ENCODE measurements at places on chromosomes 6 and 20.

DNA sequence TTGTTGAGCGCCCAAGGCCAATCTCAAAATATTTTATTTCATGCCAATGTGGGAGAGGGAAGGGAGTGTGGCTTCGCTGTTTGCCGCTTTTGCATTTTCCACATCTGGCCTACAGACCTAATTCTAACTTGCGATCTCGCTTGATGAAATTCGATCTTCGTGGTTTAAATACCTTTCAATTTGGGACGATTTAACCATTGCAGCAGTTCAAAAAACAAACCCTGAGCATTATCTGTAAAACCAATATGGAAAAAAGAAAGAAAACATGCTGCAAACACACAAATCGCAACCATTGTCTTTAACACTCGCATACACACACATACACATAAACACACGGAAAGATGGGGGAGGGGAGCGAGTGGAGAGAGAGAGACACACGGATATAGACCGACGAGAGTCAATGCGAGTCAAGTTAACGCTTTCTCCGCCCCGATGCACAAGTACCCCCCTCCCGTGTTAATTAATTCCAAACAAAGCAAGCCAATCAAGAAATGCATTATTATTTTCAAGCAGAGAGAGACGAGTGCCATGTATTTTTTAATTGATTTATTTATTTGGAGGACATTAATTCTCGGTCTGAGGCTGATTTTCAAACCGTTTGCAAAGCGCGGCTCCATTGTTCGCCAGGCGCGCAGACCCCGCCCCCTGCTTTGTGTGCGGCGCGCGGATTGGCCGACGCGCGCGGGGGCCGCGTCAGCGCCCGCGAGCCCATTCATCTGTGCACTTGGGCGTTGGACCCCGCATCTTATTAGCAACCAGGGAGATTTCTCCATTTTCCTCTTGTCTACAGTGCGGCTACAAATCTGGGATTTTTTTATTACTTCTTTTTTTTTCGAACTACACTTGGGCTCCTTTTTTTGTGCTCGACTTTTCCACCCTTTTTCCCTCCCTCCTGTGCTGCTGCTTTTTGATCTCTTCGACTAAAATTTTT lies at the start of gene MARCKS:
Gene MARCKS, plus strand, starts transcription at position 721 of the 931 bp plus-strand sequence. CDS start 401 bp downstream, outside the sequence.
- DNase-seq, result peak; percentile 63

GRCh38 chr20:10061641-10062040 lies 26.9 kb downstream of the ANKEF1 start:
- no peak for DNase-seq

DNA sequence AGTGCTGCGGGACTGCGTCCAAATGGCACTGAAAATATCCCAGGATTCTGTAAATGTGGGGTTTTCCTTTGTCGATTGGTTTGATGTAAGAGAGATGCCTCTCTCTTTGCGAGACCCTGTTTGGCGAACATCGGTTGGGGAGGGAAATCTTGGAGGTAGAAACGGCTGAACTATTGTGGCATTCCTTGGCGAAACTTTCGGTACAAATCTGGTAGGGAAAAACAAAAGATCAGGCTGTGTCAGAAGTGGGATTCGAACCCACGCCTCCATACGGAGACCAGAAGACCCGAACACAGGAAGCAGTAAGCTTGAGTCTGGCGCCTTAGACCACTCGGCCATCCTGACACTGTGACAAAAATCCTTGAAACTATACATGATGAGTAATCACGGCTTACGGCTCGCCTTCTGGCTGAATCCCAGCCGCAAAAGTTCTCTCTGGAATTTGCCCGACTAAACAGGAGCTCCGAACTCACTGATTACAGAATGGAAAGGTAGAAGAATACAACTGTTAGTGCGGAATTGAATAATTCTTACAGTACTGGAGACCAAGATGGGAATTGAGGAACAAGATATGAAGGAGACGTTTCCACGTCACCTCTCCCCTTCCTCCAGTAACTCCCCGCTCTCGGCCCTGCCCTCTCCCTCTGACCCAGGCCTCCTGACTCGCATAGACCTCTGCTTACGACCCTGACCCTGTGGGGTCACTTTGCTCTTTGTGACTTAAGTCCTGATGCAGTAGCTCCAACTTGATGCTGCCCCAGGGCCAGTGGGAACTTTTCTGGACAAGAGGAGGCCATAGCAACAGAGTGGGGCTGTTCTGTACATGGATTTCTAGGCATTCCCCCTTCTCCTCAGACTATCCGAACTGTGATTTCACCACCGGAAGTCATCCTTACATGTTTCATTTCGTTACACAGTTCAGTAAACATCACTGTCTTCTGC lies 132.8 kb upstream of the ZNF184 start:
- peak; percentile 43 for DNase-seq

- DNase-seq, result no peak
These were observed 71.5 kb downstream of the RTN4IP1 start for GRCh38 chr6:106557837-106558236.

- DNase-seq, result no peak
These were observed at the start of gene SEL1L2 for GRCh38 chr20:13990465-13990864. TSS of gene SEL1L2 (minus strand) at chr20:13990614. CDS start at chr20:13990534, 80 bp downstream.

- no peak for DNase-seq
These were observed 36.4 kb upstream of the SLC17A4 start for GRCh38 chr6:25717866-25718740.

- DNase-seq, result no peak
These were observed 263.5 kb upstream of the TAB2 start for GRCh38 chr6:149053848-149054558.

DNA sequence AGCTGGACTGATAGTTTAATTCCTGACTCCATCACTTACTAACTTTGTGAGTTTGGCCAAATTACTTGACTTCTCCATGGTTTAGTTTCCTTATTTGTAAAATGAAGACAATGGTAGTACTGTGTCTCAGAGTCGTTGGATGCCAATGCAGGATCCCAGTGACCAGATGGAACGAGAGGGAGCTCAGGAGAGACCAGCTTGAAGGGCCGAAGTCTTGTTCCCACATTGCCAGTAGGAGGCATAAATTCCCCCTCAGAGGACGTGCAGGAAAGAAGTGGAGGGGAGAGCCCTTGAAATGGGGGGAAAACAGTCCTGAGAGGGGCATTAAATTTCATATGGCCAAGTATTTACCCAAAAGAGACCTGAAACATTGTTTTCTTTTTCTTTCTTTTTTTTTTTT lies 2.1 kb upstream of the MUC22 start:
- no peak for DNase-seq

DNA sequence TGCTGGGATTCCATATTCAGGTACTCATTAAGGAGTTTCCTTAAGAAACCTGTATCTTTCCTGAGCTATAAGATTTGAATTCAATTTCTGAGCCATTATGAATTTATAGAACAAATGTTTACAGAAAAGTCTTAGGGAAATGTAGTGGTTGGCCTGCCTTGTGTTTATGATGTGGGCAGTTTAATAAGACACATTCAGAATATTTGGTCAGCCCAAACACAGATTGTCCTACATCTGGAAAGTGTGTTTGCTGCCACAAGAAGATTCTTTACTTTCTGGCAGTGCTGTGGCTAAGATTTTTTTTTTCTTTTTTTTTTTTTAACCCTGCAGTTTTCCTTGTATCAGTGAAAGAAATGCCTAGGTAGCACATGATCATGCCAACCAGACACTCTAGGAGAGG lies 15.2 kb downstream of the TBX18 start:
- DNase-seq, result no peak

GRCh38 chr6:92376691-92377090 lies 1042.7 kb downstream of the EPHA7 start:
- DNase-seq, result no peak

DNA sequence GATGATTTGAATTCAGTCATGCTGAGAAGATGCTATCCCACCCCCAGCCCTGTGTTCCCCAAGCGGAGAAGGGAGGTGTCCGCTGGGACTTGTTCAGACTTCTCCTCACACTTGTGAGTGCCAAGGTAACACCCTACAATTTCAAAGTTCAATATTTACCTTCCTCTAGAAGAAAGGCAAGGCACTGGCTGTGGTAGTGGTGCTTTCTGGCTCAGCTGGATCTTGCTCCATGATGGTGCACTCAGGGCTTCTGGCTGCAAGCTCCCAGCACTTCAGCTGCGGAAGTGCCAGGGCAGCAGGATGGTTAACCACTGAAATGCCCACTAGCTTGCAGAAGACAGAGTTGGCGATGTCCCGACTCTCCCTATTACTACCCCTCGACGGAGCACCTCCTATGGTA lies 135.4 kb downstream of the MTFR2 start:
- no peak for DNase-seq

GRCh38 chr6:152368751-152369624 lies 268.2 kb downstream of the SYNE1 start:
- no peak for DNase-seq

GRCh38 chr6:35165630-35166071 lies 24.5 kb upstream of the TCP11 start:
- DNase-seq, result no peak

- peak; percentile 39 for DNase-seq
These were observed 141.2 kb downstream of the JARID2 start for GRCh38 chr6:15387118-15387517.

DNA sequence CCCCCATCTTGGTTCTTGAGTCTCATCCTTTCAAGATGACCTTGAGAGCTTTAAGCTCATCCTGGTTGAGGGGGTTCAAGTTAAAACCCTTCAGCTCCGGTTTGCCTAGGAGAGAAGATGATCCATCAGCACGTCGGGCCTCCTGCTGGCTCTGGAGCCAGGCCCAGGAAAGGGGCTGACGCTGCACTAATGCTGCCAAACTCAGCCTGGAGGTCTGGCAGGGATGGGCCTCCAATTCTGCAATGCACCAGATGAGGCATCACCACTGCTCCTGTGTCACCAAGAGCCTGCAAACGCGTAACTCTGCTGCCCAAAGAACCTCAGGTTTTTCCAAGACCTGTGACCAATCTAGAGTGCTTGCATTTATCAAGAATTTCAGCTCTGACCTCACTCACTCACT lies 6.1 kb downstream of the PDRG1 start:
- DNase-seq, result no peak

DNA sequence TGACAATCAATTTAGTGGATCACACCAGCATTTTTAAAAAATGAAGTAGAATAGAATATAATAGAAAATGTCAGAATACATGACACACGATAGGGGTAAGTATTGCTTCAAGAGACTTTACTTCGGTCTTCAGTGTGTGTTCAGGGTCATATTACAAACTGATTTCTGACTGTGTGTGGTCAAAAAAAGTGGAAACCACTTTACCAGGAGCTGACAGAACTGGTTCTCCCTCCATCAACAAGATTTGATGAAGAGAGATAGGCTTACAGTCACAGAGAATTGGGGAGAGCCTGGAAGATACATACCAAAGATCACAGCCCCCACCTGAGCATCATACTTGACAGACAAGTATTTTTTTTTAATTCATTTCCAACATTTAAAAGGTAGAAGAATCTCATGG lies 21.7 kb downstream of the ARMC2 start:
- DNase-seq, result no peak

DNA sequence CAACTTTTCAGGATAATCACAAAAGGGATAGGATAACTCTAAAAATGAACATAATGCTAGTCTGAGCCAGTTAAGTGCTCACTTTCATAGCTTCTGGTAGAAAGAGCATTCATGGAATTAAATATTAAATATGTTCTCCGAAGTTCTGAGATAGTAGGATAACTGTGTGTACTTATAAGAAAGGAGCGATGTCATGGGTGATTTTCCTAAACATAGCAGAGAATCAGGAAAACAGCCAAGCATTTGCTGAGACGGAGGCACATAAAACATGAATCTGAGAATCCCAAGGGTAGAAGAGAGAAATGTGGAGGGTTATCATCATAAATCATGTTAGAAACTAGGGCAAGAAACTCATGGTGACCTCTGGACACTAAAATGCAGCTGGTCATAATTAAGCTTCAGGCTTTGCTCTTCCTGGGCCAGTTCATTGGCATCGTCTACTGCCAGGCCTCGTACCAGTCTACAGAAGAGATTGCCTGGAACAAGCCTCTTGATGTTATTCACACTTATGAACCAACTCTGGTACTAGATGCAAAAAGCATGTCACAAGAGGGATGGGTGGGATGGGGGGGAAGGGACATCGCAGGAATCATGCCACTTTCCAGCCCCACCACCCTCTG lies 436.6 kb downstream of the PRKN start:
- DNase-seq, result no peak

DNA sequence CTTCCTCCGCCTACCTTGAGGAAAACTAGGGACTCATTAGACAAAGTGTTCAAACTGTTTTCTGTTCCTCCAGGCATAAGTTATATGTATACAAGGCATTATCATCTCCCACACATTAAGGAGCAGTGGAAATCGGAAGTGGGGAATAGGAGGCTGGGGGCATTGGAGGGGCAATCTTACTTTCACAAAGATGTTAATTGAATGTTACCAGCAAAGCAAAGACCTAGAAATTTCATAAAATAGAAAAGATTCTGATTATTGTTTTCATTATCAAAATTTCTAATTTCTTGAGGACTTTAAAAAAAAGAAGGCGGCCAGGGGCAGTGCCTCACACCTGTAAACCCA lies 501.7 kb upstream of the JARID2 start:
- DNase-seq, result no peak

- peak; percentile 25 for DNase-seq
These were observed 87.5 kb downstream of the ZFP64 start for GRCh38 chr20:52103913-52104545.

- no peak for DNase-seq
These were observed 124.6 kb upstream of the CDH4 start for GRCh38 chr20:61127311-61128039.

DNA sequence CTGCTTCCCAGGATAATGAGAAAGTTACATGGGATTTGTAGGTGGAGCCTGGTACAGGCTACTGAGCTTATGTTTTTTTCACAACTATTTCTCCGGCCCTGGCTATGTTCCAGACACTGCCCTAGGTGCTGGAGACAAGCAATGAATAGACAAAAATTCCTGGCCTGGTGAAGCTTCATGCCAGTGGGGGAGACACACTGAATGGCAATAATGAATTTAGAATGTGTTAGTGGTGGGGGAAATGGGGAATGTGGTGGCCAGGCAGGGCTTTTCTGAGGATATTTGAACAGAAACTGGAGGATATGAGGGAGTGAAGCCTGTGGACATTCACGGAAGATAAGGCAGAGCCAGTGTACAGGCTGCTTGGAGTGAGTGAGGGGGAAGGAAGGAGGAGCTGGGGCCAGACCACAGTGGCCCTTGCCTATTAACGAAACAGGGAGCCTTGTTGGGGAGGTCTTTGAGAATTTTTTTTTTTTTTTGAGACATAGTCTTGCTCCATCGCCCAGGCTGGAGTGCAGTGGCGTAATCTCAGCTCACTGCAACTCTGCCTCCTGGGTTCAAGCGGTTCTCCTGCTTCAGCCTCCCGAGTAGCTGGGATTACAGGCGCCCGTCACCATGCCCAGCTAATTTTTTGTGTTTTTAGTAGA lies 6.6 kb downstream of the FOXS1 start:
- no peak for DNase-seq

- DNase-seq, result no peak
These were observed 41.7 kb downstream of the AKIRIN2 start for GRCh38 chr6:87660226-87660911.

- DNase-seq, result no peak
These were observed 10.5 kb downstream of the SNX3 start for GRCh38 chr6:108250240-108250866.

- DNase-seq, result no peak
These were observed 18.2 kb upstream of the LAMP5 start for GRCh38 chr20:9496155-9496554.

Data from stimulated activated CD4-positive, alpha-beta T cell treated with anti-CD3 and anti-CD28 coated beads, Interleukin-15, amount 100 ng/mL, for 24 hours (primary cell).